ENCODE measurements at places on chromosomes 1 and 21.

GRCh38 chr1:201556841-201557571 lies 18.1 kb downstream of the NAV1 start:
- no peak for DNase-seq

DNA sequence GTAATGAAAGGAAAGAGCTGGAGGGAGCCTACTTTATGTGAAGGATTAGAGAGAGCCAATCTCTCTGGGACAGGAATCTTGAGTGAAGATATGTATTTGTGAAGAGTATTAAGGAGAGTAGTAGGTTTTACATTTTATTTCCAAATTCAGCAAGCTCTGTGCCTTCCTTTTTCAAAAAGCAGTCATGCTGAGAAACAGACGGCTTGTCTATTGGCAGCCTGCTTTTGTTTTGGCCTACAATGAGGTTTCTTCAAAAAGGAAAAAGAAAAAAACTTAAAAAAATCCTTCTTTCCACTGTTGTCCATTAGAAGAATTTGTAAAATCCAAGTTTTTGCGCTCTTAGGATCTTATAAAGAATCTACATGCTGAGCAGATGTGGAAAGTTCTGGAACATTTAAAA lies 103.6 kb upstream of the PTGFR start:
- DNase-seq: no peak

GRCh38 chr1:36834586-36834985 lies 199.7 kb downstream of the GRIK3 start:
- DNase-seq: no peak

DNA sequence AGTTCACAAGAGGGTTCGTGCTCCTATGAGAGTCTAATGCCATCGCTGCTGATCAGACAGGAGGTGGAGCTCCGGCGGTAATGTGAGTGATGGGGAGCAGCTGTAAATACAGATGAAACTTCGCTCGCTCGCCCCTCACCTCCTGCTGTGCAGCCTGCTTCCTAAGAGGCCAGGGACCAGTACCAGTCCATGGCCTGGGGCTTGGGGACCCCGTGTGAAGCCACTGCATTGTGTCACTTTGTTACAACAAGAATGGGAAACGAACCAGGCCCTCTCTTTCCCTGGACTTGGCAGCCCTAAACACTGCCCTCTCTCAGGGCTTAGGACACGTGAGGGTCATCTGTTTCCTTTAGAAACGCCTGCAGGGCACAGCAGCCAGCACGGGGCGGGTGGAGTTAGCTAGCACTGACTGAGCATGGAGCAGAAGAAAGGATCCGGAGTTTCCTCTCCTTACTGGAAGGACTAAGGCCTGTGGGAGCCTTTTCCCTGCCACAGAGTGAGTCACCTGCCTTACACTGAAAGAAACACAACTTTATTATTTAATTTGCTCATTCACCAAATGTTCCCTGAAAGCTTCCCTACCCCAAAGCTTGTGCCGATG lies 185.2 kb upstream of the TMEM51 start:
- DNase-seq: no peak

DNA sequence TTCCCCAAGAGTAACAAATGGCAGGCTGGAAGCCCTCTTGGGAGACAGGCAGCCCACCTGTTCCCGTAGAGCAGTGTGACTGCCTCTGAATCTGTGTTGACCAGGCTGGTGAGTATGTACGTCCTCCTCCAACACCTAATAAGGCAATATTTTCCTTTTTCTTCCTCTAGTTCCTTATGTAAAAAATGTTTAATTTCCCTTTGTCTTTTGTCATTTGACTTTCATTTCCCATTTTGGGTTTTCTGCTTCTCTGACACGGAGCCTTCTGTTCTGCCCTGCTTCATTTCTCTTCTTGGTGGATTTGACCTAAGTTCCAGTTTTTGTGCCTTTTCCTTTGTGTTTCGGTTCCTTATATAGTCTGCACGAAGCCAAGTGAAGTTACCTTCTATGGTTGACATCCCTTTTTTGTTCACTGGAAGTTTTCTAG lies 65.8 kb upstream of the ATF3 start:
- no peak for DNase-seq

DNA sequence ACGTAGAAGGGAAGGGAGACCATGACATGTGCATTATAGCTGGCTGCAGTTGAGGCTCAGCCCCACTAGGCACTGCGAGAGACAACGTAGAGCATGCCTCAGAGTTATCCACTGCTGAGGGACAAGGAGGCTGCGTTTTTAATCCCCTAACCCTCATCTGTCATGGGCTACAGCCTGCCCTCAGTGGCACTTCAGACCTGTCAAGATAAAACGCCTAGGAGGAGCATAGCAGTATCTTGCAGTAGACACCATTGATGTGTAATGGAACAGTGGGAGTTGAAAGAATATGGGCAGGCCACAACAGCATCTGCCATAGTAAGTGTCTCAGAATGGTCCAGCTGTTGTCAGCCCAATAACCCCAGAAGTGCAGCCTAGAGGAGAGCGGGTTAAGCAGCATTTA lies 307.0 kb upstream of the PTBP2 start:
- no peak for DNase-seq

- DNase-seq: no peak
Measured at GRCh38 chr1:235270625-235271024, 57.4 kb downstream of the ARID4B start.

GRCh38 chr1:88742531-88742930 lies 58.5 kb downstream of the PKN2 start:
- no peak for DNase-seq

- no peak for DNase-seq
Measured at GRCh38 chr1:186750257-186750656, 70.0 kb upstream of the PTGS2 start.

GRCh38 chr1:190104961-190105360 lies 372.7 kb downstream of the BRINP3 start:
- no peak for DNase-seq

Measured in iPS DF 6.9 (cell line).